Activated CD4-positive, CD25-positive, alpha-beta regulatory T cell (primary cell): ENCODE measurements at places on chromosomes 2 and 18.

- DNase-seq = no peak
Observed at GRCh38 chr18:74148543-74149070, 284 bp downstream of the TIMM21 start.

DNA sequence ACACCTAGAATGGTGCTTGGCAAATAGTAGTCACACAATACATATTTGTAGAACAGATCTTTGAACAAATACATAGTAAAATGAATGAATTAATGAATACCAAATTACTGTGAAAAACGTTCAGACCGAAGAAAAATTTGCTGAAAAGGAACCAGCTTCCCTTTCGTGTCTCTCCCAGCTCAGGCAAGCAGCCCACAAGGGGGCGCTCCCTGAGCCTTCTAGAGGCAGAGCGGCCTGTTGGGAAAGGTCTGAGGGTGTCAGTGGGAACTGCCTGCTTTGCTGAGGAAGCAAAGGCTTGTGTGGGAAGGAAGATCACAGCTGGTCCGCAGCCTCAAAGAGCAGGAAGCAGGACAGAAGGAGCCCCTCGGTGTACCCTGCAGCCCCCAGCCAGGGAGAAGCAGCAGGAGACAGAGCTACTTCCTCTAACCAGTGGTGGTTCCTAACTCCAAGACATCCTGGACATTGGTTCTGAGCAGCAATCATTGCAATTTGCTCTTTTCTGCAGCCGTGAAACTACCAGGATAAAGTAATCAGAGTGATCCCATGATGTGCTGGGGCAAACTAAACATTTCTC lies 231.1 kb downstream of the ANKRD30B start:
- no peak for DNase-seq

DNA sequence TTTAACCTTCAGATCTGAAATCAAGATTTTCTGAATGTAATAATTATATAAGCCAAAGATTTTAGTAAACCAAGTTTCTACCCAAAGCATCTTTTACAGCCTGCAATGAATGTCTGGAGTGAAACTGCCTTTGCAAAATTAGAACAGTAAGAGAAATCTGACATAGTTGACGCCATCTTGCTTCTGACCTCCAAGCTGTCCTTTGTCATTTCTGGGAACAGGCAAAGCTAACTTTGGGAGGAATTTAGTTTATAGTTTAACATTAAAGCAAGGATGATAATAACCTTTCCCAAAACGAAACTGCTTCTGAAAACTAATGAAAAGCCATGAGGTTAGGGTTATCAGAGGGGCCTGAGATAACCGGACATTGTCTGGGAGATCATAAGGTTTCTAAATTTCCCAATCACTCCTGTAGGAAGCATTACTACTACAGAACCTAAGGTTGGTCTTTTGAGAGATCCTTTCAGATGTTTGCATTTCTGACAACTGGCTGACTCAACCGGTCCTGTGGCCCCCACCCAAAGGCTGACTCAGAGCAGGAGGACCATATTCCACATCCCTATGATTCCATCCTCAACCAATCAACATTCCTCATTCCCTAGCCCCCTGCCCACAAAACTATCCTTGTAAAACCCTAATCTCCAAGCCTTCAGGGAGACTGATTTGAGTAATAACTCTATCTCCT lies 124.5 kb downstream of the TMEM131 start:
- no peak for DNase-seq

GRCh38 chr2:31429759-31430438 lies 15.4 kb upstream of the XDH start:
- no peak for DNase-seq

DNA sequence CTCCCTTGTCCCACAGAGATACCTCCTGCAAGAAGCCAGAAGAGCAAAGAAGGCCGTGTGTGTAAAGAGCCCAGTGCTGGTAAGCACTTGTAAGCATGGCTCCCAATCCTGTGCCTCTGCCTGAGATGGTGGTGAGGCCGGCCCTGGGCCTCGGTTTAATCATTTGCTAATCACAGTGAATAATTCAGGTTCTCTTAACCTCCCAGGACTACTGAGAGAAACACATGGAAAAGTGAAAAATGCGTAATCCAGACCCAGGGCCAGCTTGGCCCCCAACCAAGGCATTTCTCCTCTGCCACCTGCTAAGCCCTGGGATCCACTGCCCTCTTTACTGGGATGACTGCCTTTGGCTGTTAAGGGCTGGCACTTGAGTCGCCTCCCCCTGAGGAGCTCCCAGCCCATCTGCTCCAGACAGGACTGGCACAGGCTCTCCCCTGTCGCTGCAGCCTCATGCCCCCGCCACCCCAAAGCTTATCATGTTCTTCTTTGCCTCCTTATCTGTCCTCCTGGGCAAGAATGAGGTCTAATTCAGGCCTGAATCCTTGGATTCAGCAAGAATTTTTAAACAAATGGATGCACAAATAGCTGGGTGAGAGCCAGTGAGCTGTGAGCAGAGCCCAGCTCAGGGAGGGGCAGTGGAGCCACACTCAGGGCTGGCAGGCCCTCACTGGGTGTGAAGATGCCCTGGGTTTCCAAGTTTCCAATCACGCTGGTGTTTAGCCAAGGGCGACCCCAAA lies 193.9 kb upstream of the HS6ST1 start:
- DNase-seq = no peak
